ENCODE measurements at places on chromosomes 16 and 17.
A peak's percentile ranks its signal among the peaks of the same experiment; 100 is the strongest.

DNA sequence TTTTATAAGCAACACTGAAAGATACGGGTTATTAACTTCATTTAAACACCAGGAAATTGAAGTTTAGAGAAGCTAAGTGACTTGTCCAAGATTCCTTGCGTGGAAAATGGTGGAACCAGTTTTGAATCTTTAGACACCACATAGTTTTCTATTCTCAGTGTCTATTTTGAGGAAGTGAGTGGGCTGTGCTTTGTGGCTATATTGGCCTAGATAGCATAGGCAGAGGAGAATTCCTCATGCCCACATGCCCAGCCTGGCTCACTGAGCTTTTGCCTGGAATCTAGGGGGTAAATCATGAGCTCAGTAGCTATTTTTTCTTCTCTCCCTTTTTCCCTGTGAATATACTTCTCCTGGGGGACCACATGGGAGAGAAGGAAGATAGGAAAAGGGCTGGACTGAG is 431.3 kb downstream of the HS3ST3B1 start:
- no peak for DNase-seq

DNA sequence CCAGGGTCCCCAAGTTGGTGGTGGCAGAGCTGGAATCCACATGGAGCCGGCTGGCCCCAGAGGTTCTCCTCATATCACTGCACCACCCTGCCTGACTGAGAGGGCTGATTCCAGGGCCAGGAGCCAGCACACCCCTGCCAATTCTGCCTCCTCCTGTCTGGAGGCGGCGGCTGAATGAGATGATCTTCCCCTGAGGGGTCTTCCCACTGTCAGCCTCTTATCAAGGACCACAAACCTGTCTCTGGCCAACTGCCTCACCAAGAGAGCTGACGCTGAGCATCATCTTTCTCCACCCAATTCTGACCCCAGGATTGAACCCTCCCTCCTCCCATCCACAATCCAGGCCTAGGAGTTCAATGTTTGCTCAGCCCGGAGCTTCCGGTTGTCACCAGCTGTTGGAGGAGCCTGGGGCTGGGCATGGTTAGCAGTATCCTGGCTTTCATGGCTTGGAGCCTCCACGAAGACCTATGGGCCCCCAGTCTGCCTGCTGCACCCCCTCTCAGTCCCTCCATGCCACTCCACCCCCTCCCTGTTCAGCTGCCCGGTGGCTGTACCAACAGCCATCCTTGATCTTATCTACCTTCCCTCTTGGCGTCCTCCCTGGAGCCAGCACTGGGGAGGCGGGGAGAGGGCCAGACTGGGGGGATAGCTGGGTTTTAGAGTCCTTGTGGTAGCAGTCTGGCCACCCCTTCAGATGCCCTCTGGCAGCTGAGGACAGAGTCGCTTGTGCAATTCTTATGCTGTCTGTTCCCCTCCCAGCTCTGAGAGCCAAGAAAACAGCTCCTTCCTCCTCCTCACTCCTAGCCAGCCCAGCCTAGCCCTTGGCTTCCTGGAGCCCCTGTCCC is 25.6 kb downstream of the ABCC3 start:
- peak; percentile 69 for DNase-seq

DNA sequence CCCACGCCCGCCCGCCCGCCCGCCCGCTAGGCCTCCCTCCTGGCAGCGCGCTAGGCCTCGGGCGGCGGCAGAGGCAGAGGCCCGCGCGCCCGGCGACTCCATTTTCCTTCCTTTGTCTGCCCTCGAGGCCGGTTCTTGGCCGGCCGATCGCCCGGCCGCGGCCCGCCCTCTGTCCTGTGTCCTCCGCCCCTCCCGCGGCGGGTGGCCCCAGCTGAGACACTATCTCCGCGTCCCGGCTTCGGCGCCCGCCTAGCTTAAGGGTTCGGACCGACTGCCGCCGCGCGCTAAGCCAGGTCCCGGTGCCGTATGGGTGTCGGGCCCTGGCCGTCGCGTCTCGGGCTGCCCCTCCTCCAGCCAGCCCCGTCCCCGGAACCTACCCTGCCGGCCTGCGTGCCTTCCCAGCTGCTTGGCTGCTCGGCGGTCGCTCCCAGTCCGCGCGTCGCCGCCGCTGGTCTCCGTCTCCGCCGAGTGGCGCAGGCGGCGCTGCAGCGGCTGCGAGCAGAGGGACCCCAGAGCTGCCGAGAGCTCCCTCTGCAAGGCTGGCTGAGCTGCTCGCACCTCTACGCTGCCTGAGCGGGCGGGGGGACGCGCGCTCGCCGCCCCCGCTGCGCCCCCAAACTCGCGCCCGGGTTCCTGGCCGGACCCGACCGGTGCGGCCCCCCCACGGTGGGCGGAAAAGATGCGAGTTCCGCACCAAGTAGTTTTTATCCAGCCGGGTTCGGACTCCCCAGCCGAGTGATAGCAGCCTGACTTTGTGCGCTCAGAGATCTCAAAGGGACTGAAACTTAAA is 787 bp downstream of the CTCF start:
- peak; percentile 81 for DNase-seq

DNA sequence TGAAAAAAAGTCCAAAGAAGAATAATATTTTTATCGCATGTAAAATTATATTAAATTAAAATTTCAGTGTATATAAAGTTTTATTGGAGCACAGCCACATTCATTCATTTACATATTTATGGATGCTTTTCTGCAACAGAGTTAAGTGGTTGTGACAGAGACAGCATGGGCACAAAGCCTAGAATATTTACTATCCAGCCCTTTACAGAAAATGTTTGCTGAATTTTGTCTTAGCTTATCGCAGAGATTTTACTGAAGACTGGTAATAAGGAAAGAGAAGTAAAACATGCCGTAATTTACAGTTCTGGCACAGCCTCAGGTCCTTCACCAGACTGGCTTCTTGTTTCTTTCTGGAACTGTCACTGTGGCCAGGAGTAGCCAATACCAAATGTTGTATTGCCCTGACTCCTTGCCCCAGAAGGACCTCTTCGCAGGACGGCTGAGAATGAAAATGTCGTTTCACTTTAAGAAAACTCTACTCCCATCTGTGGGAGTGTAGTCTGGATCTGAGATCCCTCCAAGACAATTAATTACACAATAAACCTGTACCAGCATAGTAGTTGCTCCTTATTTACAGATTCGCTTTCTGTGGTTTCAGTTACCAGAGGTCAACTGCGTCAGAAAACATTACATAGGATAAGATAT is 94.9 kb upstream of the GOT2 start:
- no peak for DNase-seq

GRCh38 chr17:30251931-30252330 is 16.4 kb upstream of the SLC6A4 start:
- no peak for DNase-seq

- peak; percentile 94 for DNase-seq
Observed at GRCh38 chr16:70735141-70735979, 49.5 kb upstream of the MTSS2 start.

- DNase-seq, result no peak
Observed at GRCh38 chr17:49436174-49436573, 21.5 kb upstream of the PHB1 start.

DNA sequence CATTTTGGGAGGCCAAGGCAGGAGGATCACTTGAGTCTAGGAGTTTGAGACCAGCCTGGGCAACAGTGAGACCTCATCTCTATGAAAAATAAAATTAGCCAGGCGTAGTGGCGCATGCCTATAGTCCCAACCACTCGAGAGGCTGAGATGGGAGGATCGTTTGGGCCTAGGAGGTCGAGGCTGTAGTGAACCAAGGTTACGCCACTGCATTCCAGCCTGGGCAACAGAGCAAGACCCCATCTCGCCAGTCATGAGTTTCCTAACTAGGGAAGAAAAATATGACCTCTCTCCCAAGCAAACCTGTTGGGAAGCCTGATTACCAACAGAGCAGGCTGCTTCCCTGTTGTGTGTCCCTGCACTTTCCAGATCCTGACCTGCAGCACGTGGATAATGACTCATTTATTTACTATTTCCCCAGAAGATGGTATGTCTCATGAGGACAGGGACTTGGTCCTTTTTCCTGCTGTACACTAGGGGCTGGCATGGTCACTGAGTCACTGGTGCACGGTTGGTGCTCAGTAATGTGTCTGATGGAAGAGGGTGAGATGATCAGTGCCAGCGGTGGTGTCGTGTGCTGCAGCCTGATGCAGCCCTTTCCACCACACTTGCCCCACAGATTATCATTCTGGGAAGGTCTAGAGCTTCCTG is 30.8 kb downstream of the NMT1 start:
- DNase-seq, result peak; percentile 27

- peak; percentile 67 for DNase-seq
Observed at GRCh38 chr16:67865318-67865717, 7.5 kb upstream of the EDC4 start.

DNA sequence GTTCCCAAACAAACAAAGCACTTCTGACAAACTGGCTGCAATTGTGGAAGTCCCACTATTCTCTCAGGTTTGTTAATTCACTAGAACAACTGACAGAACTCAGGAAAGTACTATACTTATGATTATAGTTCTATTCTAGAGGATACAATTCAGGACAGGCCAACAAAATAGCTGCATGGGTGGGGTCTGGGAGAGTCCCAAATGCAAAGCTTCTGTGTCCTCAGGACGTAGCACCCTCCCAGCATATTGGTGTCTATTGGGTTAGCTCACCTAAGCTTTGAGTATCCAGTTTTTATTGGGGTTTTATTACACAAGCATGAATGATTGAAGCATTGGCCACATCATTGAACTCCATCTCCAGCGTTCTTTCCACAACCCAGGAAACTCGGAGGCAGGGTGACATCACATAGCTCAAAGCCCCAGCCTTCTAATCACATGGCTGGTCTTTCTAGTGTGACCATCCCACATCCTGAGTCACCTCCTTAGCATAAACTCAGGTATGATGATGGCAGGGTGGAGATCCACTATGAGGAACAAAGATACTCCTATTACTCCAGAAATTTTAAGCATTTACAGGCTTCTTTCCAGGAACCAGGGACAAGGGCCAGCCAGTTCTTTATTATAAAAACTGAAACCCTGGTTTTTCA is 43.9 kb upstream of the CCNF start:
- DNase-seq, result peak; percentile 29

GRCh38 chr16:89693931-89694783 is 7.3 kb downstream of the SPATA2L start:
- no peak for DNase-seq

DNA sequence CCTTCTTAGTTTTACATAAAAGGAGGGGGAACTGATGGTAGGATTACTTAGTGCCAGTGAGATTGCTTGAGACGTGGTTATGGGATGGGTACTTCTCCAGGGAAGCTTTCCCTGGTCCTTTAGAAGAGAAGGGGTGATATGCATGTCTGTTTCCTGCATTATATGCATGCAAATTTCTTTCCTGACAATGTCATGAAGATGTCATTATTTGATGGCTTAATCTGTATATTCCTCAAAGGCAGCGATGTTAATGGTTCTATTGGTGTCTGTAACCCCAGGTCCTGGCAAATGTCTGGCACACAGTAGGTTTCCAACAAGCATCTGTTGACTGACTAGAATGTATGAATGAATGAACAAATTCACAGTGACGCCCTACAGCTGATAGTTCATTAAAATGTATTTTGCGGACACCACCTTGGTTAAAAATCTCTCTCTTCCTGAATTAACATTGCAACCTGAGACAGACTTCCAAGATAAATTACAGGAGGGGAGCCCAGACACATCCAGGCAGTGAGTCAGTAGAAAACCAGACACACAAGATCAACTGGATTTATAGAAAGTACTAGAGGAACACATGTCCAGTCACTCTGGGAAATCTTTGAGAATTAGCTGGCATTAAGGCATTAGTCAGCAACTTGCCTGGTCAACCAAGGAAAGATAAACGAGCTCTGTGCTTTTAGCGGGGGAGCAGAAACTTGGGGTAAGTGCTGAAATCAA is 293.4 kb downstream of the XYLT1 start:
- DNase-seq, result peak; percentile 49

GRCh38 chr16:89150981-89151380 is 20.6 kb upstream of the CDH15 start:
- no peak for DNase-seq

- DNase-seq, result peak; percentile 62
Observed at GRCh38 chr16:49754495-49755312, 101.2 kb downstream of the ZNF423 start.

- DNase-seq, result no peak
Observed at GRCh38 chr17:65074778-65075250, 18.3 kb upstream of the GNA13 start.

GRCh38 chr16:8931859-8932258 is 31.8 kb downstream of the USP7 start:
- DNase-seq, result peak; percentile 66

GRCh38 chr16:37511-37910 is 15.9 kb downstream of the POLR3K start:
- DNase-seq, result no peak

GRCh38 chr16:72072514-72073342 is 9.7 kb downstream of the HPR start:
- peak; percentile 5 for DNase-seq

DNA sequence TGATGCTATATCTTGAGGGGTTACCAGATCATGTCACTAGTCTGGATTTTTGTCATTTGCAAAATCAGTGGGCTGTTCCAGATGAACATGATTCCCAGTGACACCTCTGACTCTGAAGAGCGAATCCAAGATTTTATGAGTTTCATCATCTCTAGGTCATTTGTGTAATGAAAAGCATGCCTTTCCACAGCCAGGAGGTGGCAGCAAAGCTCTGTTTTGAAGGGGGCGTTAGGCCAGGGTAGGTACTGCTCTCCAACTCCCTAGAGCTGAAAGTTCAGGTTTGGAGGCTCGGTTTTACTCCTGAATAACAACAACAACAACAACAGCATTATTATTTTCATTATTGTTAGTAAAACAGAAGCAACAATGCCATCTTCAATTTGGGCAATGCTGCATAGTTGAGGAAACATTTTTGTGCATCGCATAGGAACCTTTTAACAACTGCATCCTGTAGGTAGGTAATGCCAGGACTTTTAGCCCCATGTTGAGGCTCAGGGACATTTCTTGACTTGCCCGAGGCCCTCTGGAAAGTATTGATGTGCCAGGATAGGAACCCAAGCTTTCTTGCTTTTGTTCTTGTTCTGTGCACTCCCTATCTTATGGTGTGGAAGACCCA is 77.0 kb downstream of the MYH13 start:
- peak; percentile 83 for DNase-seq

GRCh38 chr16:27066668-27067537 is at the start of gene C16orf82:
C16orf82 (plus strand) TSS chr16:27066927.
- DNase-seq, result peak; percentile 6

- no peak for DNase-seq
Observed at GRCh38 chr17:29866746-29867404, 63.2 kb downstream of the SSH2 start.

GRCh38 chr17:61897548-61898180 is 30.1 kb downstream of the INTS2 start:
- no peak for DNase-seq

DNA sequence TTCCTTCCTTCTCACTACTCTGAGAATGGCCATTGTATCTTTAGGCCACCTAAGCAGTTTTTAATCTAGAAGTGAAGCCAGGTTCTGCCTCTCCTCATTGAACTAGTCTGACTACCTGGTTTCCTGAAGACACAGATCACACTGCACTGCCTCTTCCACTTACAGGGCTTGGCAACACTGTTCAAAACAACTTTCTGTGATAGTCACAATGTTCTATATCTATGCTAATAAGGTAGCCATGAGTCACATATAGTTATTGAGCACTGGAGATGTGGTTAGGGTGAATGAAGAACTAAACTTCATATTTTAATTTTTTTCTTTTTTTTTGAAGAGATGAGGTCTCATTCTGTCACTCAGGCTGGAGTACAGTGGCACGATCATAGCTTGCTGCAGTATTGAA is 26.9 kb downstream of the RND2 start:
- DNase-seq, result no peak

- no peak for DNase-seq
Observed at GRCh38 chr16:4830408-4830807, 16.7 kb downstream of the GLYR1 start.

All from GM23248 (cell line).